ENCODE measurements at places on chromosomes 16 and 17.

DNA sequence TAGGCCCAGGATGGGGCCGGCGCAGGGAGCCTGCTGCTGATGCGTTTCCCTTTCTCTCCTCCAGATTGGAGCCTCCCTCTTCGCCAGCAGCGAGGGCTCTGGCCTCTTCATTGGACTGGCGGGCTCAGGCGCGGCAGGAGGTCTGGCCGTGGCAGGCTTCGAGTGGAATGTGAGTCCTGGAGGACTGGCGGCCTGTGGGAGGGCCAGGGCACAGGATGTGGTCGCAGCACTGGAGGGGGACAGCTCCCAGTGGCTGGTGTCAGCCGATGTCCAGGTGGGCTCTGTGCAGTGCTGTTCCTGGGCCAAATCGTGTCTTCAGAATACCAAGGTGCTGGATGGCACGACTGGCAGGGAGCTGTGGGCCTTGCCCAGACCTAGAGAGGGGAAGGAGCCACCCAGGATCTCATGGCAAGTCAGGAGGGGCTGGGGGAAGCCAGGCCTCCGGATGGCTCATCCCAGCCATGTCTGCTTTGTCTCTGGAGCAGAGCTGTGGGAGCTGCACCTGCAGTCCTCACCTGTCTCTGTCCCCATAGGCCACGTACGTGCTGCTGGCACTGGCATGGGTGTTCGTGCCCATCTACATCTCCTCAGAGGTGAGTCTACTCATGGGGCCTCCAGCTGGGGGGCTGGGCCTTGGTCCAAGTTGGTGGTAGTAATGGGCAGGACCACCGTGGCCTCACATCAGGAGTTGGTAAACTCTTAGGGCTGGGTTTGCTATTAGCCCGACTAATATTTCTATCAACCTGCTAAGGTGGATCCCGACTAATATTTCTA, 7.3 kb downstream of the SLC5A10 start:
- no peak for DNase-seq

DNA sequence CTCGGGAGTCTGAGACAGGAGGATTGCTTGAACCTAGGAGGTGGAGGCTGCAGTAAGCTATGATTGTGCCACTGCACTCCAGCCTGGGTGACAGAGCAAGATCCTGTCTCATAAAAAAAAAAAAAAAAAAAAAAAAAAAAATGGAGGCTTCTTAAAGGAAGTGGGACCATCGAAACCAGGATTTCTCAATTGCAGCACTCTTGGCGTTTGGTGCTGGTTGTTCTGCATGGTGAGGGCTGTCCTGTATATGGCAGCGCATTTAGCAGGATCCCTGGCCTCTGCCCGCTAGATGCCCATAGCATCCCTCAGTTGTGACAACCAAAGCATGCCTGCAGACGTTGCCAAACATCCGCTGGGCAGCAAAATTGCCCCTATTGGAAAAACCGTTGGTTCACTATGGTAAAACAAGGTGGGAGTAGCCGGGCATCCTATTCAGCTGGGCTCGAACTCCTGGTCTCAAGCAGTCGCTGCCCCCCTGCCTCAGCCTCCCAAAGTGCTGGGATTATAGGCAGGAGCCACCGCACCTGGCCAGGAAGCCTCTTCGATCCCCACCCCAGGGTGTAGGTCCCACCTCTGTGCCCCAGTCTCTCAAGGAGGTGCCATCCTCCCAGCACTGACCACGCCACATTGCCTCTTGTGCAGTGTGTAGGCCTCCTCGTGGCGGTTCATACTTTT, 6.5 kb upstream of the NPIPB7 start:
- DNase-seq, result no peak

DNA sequence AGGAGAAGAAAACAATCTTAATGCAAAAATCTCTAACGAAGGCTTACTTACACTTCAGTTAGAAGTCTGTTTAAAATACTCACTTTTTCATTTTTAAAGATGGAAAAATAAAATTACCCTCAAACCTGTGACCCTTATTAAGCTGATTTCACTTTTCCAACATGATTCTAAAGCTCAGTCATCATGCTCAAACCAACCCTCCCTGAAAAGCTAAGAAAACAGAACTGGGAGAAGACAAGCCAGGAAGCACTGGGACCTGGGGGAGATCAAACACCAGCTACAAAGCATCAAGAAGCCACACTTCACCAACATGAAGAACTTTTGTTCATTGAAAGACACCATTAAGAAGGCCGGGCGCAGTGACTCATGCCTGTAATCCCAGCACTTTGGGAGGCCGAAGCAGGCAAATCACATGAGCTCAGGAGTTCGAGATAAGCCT, 88.8 kb downstream of the LITAF start:
- DNase-seq, result no peak

DNA sequence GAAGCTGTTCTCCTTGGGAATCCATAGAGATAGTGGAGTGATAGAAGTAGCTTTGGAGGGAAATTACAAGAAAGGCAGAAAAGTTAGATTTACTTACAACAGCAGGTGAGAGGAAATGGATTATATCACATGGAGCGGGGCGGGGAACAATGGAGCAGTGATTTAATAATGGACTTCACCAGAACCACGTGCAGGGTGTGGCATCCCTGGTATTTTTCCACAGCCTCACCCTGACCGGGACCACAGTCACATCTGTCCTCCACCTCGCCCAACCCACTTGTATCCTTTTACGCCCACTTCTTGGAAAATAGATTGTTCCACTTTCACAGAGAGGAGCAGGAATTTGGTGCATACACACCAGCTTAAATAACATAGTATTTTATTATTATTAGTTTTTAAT, 15.9 kb upstream of the CYB5B start:
- DNase-seq, result no peak

DNA sequence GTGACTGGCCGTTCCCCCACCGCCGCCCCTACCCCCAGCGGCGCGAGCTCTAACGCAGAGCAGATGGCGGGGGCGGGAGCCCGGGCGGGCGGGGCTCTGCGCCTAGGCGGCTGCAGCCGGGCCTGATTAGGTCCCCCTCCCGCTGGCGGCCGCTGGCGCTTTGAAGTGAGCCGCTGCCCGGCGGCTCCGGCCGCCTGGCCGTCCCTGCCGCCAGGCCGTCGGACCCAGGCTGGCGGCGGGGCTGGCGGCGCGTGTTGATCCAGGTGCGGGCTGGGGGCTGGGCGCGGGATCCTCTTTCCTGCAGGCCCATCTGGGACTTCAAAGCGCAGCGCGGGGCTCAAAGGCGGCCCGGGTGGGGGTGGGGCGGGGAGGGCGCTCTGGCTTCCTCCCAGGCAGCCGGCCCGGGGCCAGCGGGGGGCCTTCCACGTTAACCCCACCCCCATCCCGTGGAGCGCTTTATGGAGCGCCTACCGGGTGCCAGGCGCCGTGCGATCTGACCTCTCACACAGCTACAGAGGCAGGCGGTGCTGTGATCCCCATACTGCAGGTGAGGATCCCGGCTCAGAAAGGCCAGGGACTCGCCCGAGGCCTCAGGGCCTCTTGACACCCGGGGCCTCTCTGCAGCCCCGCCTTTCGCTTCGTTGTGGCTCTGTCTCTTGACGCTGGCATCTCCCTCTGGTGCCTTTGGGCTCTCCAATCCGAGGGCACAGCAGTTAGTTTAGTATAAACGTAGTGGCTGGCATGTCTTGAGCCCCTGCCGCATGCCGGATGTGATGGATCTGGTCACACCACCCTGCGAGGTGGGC, 80.0 kb upstream of the NKD1 start:
- DNase-seq, result no peak

GRCh38 chr17:43171586-43172487, 823 bp downstream of the NBR1 start:
- no peak for DNase-seq

DNA sequence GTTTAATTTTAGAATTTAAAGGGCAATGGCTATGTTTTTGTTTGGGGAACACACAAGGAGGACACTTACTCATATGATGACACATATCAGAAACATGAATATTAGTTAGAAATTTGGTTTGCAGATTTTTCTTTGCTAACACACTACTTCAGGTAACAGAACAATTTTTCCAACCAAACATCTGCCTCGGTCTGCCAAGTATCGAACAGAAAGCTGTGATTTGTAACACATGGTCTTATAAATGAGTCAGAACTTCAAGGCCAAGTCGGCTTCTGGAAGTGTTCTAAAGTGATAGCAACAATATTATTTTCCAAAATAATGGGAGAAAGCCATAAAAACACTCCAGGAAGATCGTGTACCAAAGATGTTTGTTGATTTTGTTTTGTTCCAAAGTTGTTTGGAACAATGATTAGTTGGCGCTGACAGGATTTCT, 75.9 kb upstream of the PMFBP1 start:
- DNase-seq, result no peak

- DNase-seq, result no peak
Measured at GRCh38 chr17:77943971-77944370, 14.5 kb upstream of the TNRC6C start.

DNA sequence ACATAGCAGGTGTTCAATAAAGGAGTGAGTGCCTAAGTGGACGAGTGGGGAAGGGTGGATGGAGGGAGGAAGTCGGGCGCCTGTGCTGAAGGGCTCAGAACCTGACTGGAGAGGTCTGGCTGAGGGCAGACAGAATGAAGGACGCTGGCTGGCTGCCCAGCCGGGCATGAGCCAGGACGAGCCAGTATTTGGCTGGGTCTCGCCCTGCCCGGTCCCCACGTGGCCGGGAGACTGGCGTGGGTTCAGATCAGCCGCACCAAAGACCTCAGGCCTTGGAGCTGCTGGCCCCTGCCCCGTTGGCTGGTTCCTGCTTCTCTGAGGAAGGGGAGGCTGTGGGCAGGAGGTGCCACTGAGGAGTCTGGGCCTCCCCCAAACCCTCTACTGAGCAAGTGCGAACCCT, 79.8 kb downstream of the ENGASE start:
- DNase-seq, result no peak

DNA sequence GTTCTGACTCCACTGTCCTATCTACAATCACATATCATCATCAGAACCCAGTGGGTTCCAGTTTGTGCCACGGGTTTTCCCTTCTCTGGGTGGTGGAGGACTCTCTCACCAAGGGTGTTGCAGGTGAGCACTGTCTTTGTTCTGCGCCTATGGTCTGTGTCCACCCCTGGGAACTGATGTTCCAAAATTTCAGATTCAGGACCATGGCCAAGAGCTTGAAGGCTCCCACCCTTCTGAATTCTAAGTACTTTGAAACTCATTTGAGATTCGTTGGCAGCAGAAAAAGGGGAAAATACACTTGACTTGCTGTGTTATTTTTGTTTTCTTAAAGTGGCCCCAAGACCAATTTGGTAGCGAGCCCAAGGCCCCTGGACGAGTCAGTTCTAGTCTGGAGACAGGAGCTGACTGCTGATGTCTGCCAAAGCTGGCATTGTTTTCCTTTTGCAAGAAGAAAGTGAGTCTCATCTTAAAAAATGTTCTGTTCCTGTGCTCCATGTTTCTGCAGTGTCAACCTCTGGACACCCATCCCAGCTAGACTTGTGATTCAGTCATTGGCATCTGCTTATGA, 310.9 kb downstream of the HAPSTR1 start:
- DNase-seq, result no peak

DNA sequence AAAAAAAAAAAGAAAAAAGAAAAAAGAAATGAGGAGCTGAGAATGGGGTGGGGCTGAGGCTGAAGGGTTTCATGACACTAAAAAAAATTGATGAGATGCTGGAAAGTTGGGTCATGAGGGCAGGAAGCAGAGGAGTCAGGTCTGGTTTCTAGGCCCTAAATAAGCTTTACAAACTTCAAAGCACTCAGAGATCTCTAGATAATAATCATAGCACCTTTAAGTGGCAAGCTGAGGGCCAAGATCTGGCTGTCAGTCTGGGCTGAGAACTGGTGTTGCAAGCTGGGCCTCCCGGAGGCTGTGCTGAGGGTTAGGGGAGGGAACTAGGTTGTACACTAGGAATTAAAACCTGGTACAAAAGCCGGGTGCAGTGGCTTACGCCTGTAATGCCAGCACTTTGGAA, 6.4 kb downstream of the ZNF764 start:
- DNase-seq, result no peak

- DNase-seq, result no peak
Measured at GRCh38 chr16:66289051-66289680, 77.3 kb upstream of the CDH5 start.

GRCh38 chr17:29291163-29291752, 2.7 kb downstream of the NUFIP2 start:
- peak; percentile 33 for DNase-seq

GRCh38 chr16:57621521-57622271, 6.7 kb upstream of the ADGRG1 start:
- DNase-seq, result no peak

DNA sequence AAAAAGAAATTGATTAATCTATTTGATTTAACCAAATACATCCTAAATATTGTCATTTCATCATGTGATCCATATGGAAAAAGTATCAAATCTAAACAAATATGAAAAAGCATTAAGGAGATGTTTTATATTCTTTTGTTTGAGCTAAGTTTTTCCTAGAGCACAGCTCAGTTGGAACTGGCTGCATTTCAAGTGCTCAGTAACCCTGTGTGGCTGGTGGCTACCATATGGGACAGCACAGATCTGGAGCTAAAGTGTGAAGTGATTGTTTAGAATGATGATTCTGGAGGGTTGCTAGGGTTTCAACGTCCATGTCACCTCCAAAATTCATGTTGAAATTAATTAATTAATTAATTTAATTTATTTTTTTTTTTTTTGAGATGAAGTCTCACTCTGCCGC, 137.5 kb downstream of the XYLT1 start:
- no peak for DNase-seq

- no peak for DNase-seq
Measured at GRCh38 chr16:73285436-73286201, 237.7 kb upstream of the ZFHX3 start.

GRCh38 chr17:40416671-40417070, 1.0 kb downstream of the TOP2A start:
- DNase-seq, result no peak

DNA sequence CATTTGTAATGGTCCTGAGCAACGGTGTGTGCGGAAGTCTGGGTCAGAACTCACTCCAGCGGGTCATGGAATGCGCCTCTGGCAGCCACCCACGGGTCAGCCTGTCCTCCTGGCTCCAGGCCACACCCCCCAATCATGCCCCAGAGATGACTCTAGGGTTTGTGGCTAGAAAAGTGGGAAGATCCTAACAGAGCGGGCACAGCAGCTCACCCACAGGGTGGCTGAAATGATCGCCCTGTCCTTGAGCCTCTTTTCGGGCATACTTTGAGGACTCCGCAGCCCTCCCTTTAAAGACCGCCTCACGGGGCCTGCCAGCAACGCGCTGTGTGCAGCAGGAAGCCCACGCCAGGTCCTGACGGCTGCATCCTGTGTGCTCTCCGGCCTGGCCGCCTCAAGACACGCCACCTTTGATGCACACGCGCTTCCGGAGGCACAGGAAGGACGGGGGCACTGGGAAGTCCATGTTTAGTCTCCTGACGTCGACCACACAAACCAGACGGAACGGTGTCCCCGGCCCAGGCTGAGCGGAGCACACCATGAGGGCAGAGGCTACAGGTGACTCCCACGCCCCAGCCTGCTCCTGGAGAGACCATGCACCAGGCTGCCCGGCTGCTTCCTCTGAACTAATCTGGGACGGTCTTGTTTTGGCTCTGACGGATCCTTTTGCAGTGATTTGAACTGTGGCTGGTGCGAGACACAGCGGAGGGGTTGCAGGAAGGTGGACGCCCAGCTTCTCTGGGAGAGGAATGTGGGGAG, 92.9 kb downstream of the TBC1D16 start:
- no peak for DNase-seq

DNA sequence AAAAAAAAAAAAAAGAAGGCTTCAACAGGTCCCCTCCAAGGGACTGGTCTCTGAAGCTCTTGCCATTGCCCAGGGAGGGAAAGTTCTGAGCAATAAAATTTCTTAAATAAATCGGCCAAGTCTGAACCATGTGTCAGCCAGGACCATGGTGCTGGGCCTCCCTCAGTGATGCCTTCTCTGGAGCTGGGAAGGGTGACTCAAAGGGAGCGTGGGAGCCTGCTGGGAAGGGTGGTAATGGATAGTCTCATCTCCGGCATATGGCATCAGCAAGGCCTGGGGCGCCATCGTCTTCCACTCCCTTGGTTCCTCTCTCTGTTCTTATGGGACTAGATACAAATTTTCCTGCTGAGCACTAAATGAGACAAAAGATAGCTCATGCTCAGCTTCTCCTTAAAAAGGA, 2.3 kb downstream of the VKORC1 start:
- DNase-seq, result no peak
